ENCODE measurements at places on chromosomes 16 and 17. TPM values are rescaled to one million over a fixed set of nuclear protein-coding genes. Genes with fewer than 3 reads are reported as not detected.

Gene NCBP3
- 24.2 TPM for total RNA-seq

Gene TMEM132E
- total RNA-seq, result not detected

Gene C16orf96
- total RNA-seq, result 0.30 TPM

Gene TBX6
- 3.4 TPM for total RNA-seq

Gene KRTAP9-4
- total RNA-seq, result not detected

Gene ABCC11
- 0.27 TPM for total RNA-seq

Gene EME1
- total RNA-seq, result 0.78 TPM

Gene SLC12A3
- total RNA-seq, result not detected

Gene TBC1D3E
- not detected for total RNA-seq

Gene MYH2
- total RNA-seq, result 1.4 TPM

Gene CBX2
- 1.3 TPM for total RNA-seq

Gene CX3CL1
- 3.7 TPM for total RNA-seq

Gene STH
- total RNA-seq, result not detected

Gene CES5A
- not detected for total RNA-seq

Gene CRHR1
- total RNA-seq, result not detected

Gene TBC1D26
- not detected for total RNA-seq

Gene HOXB9
- total RNA-seq, result 1.0 TPM

Gene SLC16A13
- total RNA-seq, result 2.9 TPM

Gene KCNJ12
- 0.95 TPM for total RNA-seq

Gene AOC3
- 58.8 TPM for total RNA-seq

Gene KRT39
- not detected for total RNA-seq

Gene USP10
- total RNA-seq, result 66.8 TPM

Gene PLXDC1
- total RNA-seq, result 1.3 TPM

Gene CA5A
- total RNA-seq, result not detected

Gene GLIS2
- 17.3 TPM for total RNA-seq

Gene LCAT
- total RNA-seq, result 4.4 TPM

Gene VPS4A
- 37.5 TPM for total RNA-seq

Gene GRB7
- not detected for total RNA-seq

Gene CNGB1
- total RNA-seq, result not detected

Gene GNGT2
- 2.9 TPM for total RNA-seq

Gene PRR35
- not detected for total RNA-seq

Gene KRTAP1-5
- not detected for total RNA-seq

Gene FZD2
- 2.3 TPM for total RNA-seq

Gene RND2
- 2.2 TPM for total RNA-seq

Gene WNK4
- not detected for total RNA-seq

Gene HLF
- total RNA-seq, result 74.3 TPM

Gene TBC1D3K
- not detected for total RNA-seq

Gene SOX8
- 0.39 TPM for total RNA-seq

Gene FOXL1
- total RNA-seq, result 0.61 TPM
